ENCODE measurements at places on chromosomes 16 and 17.

GRCh38 chr17:13874817-13875216 is 194.5 kb upstream of the COX10 start:
- DNase-seq = no peak

GRCh38 chr16:68756239-68756915 is 19.3 kb downstream of the CDH1 start:
- DNase-seq = no peak

DNA sequence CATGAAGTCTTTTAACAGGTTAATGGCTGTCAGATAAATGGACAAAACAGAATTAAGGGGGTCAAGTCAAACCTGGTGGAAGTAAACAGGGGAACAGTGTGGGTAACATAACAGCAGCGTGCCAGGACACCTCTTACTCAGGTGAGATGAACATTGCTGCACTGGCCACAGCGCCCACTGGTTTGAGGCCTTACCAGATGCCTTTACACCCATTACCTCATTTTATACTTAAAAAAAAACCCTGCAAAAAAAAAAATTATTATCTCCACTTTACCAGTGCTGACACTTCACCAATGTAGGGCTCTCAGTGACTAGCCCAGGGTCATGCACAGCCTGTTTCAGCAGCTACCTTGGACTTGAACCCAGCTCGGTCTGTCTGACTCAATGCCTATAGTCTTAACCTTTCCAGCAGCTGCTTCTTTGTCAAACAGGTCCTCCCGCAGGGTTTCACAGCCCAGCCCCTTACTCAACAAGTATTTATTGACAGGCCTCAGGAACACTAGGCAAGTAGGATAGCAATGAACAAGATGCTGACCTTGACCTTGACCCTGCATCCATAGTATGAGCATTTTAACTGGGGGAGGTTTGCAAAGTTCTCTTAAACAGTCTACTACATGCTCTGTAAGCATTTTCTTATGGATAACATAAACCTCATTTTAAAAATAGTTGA is 30.2 kb downstream of the CMTM3 start:
- no peak for DNase-seq

GRCh38 chr16:85413691-85414663 is 199.1 kb upstream of the GSE1 start:
- DNase-seq = no peak

GRCh38 chr17:78338486-78339259 is 21.2 kb downstream of the SOCS3 start:
- no peak for DNase-seq

DNA sequence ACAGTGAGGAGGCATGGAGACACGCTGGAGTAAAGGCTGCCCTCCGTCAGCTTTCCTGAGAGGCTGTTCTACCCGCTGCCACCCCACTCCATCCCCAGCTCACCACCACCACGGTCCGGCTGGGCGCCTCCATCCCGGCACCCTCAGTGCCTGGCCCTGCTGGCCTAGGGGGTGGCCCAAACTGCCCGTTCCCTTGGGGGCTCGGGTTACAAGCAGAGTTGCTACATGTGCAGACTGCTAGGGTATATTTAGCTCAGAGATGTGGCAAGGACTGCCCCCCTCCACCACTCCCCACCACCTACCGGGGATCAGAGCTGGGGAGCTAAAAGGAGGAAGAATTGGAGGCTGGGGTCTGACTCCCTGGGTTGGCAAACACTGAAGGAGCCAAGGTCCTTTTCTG is 4.1 kb downstream of the CACNB1 start:
- DNase-seq = no peak

DNA sequence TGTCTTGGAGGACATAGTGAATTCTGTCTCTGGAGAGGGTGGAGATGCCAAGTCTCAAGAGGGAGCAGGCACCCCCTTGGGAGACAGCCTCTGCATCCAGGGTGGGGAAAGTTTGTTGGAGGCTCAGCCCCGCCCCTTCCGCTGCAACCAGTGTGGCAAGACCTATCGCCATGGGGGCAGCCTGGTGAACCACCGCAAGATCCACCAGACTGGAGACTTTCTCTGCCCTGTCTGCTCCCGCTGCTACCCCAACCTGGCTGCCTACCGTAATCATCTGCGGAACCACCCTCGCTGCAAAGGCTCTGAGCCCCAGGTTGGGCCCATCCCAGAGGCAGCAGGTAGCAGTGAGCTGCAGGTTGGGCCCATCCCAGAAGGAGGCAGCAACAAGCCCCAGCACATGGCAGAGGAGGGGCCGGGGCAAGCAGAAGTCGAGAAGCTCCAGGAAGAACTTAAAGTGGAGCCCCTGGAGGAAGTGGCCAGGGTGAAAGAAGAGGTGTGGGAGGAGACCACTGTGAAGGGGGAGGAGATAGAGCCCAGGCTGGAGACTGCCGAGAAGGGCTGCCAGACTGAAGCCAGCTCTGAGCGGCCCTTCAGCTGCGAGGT is 5.2 kb downstream of the ZNF646 start:
- DNase-seq = no peak

DNA sequence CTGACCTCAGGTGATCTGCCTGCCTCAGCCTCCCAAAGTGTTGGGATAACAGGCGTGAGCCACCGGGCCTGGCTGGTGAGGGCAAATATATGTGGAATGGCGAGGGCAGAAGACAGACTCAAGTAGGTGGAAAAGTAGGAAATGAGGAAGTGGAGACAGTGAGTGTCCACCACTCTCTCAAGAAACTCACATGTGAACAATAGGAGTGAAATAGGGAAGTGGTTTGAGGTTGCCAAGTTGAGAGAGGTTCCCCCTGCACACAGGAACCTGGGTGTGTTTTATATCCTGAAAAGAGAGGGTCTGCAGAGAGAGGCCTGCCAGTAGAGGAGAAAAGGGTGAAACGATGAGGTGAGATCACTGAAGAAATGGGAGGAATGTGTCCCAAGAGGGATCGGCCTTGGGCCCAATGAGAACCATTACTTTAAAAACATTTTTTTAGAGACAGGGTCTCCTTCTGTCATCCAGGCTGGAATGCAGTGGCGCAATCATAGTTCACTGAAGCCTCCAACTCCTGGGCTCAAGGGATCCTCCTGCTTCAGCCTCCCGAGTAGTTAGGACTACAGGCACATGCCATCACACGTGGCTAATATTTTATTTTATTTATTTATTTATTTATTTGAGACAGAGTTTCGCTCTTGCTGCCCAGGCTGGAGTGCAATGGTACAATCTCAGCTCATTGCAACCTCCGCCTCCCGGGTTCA is 17.1 kb upstream of the CORO1A start:
- no peak for DNase-seq

Measured in fibroblast of mammary gland (primary cell).